ENCODE measurements at places on chromosomes 2 and 18. TPM values are rescaled to one million over a fixed set of nuclear protein-coding genes. Genes with fewer than 3 reads are reported as not detected.

GCG gene
- not detected for total RNA-seq

RESP18 gene
- not detected for total RNA-seq

AMER3 gene
- not detected for total RNA-seq

FRZB gene
- total RNA-seq, result 19.8 TPM

GREB1 gene
- total RNA-seq, result 1.7 TPM

ANKRD30B gene
- not detected for total RNA-seq

CRYGD gene
- not detected for total RNA-seq

CYRIA gene
- 9.5 TPM for total RNA-seq

SCYGR4 gene
- total RNA-seq, result not detected

PDE1A gene
- 4.2 TPM for total RNA-seq

MDH1B gene
- 0.34 TPM for total RNA-seq

Measured in psoas muscle (tissue), 8 donors.